DMS 273 treated with DMSO at 0.1 percent for 48 hours (cell line): ENCODE measurements at places on chromosomes 1 and 21.
A peak's percentile ranks its signal among the peaks of the same experiment; 100 is the strongest.

DNA sequence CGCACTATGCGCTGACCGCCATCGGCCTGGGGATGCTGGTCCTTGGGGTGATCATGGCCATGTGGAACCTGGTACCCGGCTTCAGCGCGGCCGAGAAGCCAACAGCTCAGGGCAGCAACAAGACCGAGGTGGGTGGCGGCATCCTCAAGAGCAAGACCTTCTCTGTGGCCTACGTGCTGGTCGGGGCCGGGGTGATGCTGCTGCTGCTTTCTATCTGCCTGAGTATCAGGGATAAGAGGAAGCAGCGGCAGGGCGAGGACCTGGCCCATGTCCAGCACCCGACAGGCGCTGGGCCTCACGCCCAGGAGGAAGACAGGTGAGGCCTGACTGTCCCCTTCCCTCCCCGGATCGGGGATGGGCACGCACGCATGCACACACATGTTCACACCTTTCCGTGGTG is 31.9 kb upstream of the FHAD1 start:
- DNase-seq: no peak

- peak; percentile 34 for DNase-seq
These were observed 68.3 kb downstream of the SLC35A3 start for GRCh38 chr1:100037927-100038659.

DNA sequence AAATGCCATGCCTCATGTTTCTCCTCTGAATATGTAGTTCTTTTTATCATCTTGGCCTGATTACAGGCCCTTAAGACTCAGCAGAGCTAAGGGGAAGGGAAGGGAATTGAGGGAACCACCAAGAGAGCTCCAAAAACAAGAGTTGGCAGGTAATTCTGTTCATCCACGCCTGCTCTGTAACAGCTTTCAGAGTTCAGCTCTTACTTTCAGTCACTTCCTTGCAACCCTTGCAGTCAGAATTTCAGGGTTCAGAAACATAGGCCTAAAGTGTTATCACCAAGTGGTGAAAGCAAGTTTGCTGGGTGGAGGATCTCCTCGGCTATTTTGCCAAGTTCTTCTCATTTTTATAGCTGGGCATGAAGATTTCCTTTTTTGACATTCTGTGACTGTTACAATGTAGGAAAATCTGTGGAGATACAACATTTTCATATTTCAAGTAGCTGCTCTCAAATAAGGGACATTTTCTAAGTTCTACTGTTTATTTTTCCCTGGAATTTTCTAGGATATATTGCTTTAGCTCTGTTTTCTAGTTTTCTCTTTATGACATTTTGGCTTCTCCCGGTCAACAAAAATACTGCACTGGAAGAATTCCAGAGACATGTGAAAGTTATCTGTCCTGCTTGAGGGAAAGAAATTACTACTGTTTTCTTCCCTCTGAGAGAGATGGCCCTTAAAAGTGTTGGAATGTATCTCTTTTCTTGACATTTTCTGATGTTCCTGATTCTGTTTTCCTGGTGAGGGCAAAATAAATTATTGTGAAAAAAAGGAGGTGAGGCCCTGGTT is 251.8 kb upstream of the ST6GALNAC5 start:
- no peak for DNase-seq

GRCh38 chr1:35568975-35569395 is 4.1 kb upstream of the TFAP2E start:
- DNase-seq: peak; percentile 43

GRCh38 chr1:245480393-245481120 is 325.8 kb downstream of the KIF26B start:
- DNase-seq: no peak

DNA sequence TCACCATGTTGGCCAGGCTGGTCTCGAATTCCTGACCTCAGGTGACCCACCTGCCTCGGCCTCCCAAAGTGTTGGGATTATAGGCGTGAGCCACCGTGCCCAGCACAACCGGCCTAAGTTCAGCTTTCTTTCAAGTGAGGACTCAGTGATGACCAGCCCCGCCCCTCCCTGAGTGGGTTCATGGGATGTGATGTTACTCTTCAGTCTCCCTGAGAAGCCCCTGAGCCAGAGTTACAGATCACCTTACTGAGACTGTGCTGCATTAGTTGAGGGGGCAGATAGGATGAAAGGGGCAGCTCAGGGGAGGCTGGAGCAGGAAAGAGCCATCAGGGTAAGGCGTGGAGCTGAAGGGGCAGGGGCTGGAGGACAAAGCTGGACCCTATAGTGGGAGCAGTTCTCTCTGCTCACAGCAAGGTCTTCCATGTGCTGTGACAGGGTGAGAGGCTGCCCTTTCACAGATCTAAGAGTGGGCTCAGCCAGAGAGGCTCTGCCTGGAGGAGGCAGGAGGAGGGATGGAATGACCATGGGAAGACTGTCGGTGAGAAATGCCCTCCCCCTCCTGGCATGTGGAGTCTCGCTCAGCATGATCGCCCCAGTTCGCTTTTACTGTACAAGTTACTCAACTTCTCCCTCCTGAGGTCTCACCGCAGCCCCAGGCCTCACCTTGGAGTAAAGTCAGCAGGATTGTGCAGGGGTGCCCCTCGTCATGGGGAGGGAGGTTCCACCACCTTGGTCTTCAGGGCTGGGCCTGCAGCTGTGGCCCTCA is 13.4 kb downstream of the SH2D2A start:
- DNase-seq: no peak

DNA sequence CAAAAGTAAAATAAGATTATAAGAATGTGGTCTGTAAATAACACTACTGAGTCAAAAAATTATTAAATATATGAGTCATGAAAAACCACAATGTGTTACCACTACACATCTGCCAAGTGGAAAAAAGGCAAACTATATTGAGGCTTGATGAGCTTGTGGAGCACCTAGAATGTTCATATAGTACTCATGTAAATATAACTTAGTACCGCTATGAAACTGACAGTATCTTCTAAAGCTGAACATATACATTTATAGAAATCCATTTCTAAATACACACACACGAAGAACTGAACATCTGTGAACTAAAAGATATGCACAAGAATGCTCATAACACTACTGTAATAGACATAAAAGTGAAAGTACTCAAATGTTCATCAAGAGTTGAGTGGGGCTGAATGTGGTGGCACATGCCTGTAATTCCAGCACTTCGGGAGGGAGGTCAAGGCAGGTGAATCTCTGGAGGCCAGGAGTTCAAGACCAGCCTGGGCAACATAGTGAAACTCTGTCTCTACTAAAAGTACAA is 18.5 kb upstream of the GBP3 start:
- no peak for DNase-seq

GRCh38 chr1:179955287-179955680 is 674 bp downstream of the CEP350 start:
- no peak for DNase-seq

DNA sequence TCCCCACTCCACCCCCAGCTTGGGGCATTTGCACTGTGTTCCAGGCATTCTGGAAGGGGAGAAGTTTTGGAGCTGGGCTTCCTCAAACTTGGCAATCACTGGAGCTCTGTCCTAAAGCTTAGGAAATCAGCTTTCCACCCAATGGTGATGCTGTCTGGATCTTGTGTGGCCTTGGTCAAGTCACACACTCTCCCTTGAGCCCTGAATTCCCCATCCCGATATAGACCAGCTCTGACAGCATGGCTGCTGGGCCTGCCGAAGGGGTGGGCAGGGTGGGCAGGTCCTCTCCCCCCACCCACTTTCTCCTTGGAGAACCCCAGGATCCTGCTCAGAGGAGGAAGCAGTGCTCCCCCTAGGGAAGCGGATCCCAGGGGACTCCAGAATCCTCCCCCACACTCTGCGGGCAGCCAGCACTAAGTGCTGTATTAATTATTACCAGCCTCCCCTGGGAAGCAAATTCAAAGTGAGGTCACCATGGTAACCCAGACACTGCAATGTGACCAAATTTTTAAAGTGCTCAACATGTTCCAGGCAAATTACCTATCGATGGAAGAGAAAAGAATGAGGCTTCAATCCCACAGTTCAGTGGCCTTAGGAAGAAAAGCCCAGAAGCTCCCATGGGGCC is 21.3 kb upstream of the LDLRAP1 start:
- no peak for DNase-seq

DNA sequence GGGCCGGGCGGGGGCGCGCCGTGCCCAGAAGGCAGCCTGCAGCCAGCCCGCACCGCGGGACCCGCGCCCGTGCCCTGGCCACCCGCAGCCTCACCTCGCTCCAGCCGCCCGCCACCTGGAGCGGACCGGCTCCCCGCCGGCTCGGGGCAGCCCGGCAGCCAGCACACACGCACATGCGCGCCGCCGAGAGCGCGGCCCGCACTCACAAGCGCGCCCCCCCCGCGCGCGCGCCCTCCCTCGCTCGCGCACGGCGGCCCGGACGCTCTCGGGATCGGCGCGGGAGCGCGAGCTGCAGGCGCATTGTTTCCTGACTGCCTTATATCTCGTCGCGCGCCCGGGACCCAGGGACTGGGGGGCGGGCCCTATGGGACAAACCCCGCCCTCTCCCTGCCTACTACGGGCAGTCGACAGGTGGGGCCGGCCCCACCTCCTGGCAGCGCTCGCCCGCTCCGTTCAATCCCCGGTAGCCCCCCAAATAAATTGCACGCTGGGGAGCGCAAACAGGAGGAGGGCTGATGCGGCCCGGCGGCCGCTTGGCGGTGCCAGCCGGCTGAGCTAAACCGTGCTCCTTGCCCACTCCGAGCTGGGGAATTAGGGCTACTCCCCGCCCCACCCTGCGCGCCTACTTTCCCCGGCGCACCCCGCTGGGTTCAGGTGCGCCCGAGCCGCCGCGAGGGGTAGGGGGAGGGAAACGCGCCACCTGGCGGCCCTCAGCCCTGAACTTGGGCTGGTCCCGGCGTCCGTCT is at the start of gene MYCL:
MYCL (minus strand) TSS at position 204 of the 746 bp plus-strand sequence. CDS start 483 bp downstream, outside the sequence.
- DNase-seq: peak; percentile 100

DNA sequence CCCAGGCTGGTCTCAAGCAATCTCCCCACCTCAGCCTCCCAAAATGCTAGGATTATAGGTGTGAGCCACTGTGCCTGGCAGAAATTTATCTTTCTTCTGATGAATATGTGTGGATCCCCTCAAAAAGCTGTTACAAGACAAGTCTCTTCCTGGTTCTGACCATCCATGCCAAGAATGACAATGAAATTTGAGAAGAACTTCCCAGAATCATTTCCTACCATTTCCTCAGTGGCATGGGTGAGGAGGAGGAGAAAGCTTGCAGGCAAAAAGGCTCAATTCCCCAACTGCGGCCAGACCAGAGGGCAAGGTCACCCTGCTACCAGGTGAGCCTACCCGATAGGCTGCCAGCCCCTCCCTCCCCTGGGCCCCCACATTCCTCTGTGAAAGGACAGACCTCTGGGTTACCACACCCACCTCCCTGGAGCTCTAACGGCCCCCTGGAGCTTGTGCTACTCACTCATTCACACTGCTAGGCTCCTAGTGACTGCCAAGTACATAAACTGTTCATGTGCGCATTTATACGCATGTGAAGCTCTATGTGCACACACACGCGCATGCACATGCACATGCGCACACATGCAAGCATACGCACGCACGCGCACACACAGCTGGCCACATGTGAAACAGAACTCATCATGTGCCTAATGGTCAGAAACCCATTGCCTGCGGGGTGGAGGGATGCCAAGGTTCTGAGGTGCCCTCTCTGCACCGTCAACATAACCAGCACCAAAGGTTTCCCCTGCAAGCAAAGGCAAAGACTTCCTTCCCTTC is 17.0 kb downstream of the MRAP start:
- DNase-seq: no peak

DNA sequence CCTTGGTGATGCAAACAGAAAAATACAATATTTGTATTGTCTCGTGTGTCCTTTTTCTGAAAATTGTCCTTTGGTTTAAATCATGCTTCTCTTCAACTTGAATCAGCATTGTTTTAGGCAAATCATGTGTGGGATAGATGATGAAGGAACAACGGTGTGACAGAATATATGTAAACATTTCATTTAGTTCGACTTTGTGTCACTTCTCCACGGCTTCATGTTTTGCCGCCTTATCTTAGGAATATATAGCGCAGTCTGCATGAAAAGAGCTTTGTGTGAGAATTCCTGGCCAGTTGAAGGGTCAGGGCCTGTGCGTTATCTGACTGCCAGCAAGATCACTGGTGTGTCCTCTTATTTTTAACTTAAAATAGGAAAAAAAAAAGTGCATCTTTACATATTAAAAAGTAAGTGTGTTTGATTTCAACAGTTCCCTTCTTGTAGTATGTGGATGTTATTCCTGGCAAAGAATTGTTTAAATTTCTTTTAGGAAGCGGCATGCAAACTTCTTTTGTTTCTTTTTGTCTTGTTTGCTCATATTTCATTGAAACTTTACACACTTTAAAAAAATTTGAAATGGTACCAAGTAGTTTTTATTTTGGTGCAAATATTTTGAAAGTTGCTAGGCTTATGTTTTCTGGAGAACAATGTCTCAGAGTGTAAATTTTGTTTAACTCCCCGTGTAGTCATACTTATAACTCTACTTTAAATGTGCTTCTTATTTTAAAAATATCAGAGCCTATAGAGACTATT is 465.2 kb downstream of the USP25 start:
- DNase-seq: no peak

GRCh38 chr21:18461743-18462142 is 58.2 kb upstream of the TMPRSS15 start:
- no peak for DNase-seq

GRCh38 chr1:99643021-99643779 is 2.7 kb upstream of the PALMD start:
- DNase-seq: no peak

- no peak for DNase-seq
These were observed 554 bp downstream of the ZNF281 start for GRCh38 chr1:200409203-200409760.

GRCh38 chr1:94236630-94237290 is 624 bp downstream of the ARHGAP29 start:
- no peak for DNase-seq
